ENCODE measurements at places on chromosomes 4 and X. TPM values are rescaled to one million over a fixed set of nuclear protein-coding genes. Genes with fewer than 3 reads are reported as not detected.

Gene NIPAL1
- total RNA-seq: 2.5 TPM

Gene GK2
- not detected for total RNA-seq

Gene TMEM150C
- total RNA-seq: not detected

Gene FAM241A
- total RNA-seq: 3.7 TPM

Gene MAGEB5
- total RNA-seq: not detected

Gene TBC1D25
- 25.9 TPM for total RNA-seq

Gene JADE3
- 0.26 TPM for total RNA-seq

Gene SCML1
- 32.6 TPM for total RNA-seq

GRCh38 chr4:39614487-39615162 is 24.0 kb downstream of the SMIM14 start:
- peaks cover 2% of the 10 kb centered on the region for H3K4me1 ChIP-seq
- H3K4me3 ChIP-seq: no peak overlapping the region
- H3K27me3 ChIP-seq: no peaks in the 10 kb centered on the region
- no peak for DNase-seq
- no peak overlapping the region for H3K27ac ChIP-seq

GRCh38 chr4:101850698-101851097 is 60.2 kb downstream of the BANK1 start:
- no peaks in the 10 kb centered on the region for H3K36me3 ChIP-seq
- DNase-seq: no peak
- no peak overlapping the region for H3K4me3 ChIP-seq
- no peaks in the 10 kb centered on the region for H3K4me1 ChIP-seq
- H3K27ac ChIP-seq: no peak overlapping the region
- H3K27me3 ChIP-seq: peaks cover 4% of the 10 kb centered on the region

- no peak for DNase-seq
- H3K27ac ChIP-seq: no peak overlapping the region
- no peaks in the 10 kb centered on the region for H3K36me3 ChIP-seq
- H3K4me1 ChIP-seq: no peaks in the 10 kb centered on the region
- no peak overlapping the region for H3K4me3 ChIP-seq
- H3K27me3 ChIP-seq: peaks cover 17% of the 10 kb centered on the region
Measured at GRCh38 chr4:150061086-150061776, 17.0 kb upstream of the DCLK2 start.

- H3K27ac ChIP-seq: no peak overlapping the region
- no peaks in the 10 kb centered on the region for H3K27me3 ChIP-seq
- peaks cover 3% of the 10 kb centered on the region for H3K36me3 ChIP-seq
- DNase-seq: no peak
Measured at GRCh38 chrX:7960246-7960645, 33.0 kb upstream of the PNPLA4 start.

- H3K27me3 ChIP-seq: peaks cover 2% of the 10 kb centered on the region
- no peak within 1 kb of the TSS for H3K4me3 ChIP-seq
- H3K36me3 ChIP-seq: no peaks in the 10 kb centered on the region
- no peak for DNase-seq
Measured at GRCh38 chrX:11293113-11293512, at the start of gene AMELX. Gene AMELX (plus strand): TSS chrX:11293413. CDS start chrX:11294789, 1,376 bp downstream.

DNA sequence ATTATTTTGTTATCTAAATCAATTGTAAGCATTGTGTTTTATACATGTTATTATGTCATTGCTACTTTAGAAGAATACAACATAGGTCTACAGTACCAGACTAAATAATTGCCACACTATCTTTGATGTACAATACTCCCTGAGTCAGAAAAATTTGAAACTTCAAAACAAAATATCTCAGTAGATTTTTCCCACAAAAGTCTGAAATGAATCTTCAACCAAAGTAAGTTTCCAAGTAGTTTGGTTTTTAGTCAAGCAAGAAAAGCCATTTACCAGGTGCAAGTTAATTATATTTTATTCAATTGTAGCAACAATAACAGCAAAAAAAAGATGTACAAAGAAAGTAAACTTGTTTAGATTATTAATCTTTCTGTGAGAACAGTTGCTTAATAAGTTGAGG is 11.4 kb upstream of the PARM1 start:
- H3K27ac ChIP-seq: no peak overlapping the region
- DNase-seq: no peak
- H3K36me3 ChIP-seq: no peaks in the 10 kb centered on the region
- no peaks in the 10 kb centered on the region for H3K4me1 ChIP-seq
- H3K4me3 ChIP-seq: no peak overlapping the region

DNA sequence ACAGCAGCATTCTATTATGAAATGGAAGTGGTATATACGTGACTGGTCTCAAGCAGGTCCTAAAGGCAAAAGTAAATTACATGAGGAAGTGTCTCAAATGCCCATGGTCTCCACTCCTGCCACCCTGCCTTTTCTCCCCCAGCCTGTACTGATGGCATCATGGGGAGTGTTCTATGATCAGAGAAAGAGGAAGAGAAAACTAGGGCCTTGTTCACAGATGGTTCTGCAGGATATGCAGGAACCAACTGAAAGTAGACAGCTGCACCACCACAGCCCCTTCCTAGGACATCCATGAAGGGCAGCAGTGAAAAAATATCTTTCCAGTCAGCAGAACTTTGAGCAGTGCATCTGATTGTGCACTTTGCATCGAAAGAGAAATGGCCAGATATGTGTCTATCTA is 901.5 kb downstream of the ARAP2 start:
- DNase-seq: no peak
- no peak overlapping the region for H3K4me3 ChIP-seq
- H3K36me3 ChIP-seq: no peaks in the 10 kb centered on the region

GRCh38 chr4:1538941-1539772 is 132.9 kb upstream of the NKX1-1 start:
- no peaks in the 10 kb centered on the region for H3K4me1 ChIP-seq
- H3K27me3 ChIP-seq: peaks cover 1% of the 10 kb centered on the region
- no peak overlapping the region for H3K4me3 ChIP-seq
- no peaks in the 10 kb centered on the region for H3K36me3 ChIP-seq

Measured in naive thymus-derived CD8-positive, alpha-beta T cell (primary cell).